Inflammatory macrophage treated with lipopolysaccharide for 1 hour (primary cell): ENCODE measurements at places on chromosomes 16 and 17.
A peak's percentile ranks its signal among the peaks of the same experiment; 100 is the strongest.

- peak; percentile 72 for DNase-seq
Measured at GRCh38 chr16:59328961-59329360, 594.8 kb upstream of the GOT2 start.

GRCh38 chr16:53153130-53153529 lies 98.3 kb downstream of the CHD9 start:
- no peak for DNase-seq

DNA sequence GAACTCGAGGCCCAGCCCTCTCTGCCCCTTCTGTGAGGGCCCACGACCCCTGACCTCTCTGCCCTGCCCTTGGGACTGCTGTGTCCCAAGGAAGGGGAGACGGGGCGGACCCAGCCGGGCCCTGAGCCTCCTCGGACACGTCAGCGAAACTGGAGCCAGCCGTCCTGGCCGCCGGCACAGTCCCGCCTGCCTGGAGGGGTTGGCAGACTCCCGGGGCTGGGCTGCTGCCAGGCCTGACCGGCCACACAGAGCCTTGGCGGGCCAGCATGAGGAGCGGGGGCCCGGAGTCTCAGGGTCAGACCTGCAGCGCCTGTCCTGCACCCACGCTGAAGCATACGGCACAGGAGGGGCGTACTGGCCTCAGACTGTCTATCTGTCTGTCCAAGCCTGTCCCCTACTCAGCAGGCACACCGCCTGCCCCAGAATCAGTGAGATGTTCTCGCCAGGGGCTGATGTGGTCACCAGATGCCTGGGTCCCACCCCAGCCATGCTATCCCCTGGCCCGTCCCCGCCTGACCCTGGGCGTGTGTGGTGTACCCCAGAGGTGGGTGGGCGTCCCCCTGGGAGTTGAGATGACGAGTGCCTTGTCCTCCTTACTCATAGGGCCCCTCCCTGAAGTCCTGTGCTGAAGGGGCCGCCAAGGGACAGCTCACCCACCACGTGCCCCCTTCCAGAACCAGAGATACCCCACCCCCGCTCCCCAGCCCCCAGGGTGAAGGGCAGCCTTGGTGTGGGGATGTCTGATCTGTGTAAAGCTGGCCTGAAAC lies 4.7 kb downstream of the VASN start:
- DNase-seq = no peak

DNA sequence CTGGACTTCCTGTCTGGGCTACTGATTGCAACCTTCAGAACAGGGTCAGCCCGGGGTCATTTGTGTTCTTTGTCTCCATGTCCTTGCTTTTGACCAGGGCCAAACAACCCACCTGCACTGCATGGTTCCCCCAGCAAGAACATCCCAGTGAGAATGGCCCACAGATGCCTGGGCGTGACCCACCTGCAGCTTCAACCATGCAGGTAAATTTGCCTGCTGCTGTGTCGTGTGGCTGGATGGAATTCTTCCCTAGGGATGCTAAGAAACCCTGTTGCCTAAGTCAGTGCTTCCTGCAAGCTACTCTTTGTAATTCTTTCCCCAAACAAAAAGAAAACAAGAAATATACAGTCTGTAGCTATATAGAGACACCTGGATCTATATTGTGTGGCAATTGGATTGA lies 12.5 kb downstream of the CDH13 start:
- DNase-seq = no peak

DNA sequence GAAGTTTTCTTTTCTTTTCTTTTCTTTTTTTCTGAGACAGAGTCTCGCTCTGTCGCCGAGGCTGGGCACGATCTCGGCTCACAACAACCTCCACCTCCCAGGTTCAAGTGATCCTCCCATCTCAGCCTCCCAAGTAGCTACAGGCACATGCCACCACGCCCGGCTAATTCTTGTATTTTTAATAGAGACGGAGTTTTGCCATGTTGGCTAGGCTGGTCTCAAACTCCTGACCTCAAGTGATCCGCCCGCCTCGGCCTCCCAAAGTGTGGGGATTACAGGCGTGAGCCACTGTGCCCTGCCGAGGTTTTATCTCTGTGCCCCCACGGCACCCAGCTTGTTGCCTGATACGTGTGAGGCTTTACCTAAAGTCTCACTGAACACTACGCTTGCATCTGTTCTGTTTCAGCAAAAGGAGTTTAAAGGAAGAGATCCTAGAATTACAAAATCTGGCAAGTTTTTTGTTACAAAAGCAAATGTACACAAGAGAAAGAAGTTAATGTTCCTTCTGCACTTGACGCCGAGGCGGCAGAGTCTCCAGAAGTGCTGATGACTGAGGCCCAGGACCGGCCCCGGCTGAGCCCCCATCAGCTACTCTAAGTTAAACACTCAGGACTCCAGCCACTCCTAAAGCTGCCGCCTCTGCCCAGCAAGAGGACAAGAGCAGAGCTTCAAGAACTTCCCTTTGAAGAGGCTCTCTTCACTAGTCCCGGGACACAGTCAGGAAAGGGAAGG lies 9.2 kb downstream of the ABCA3 start:
- no peak for DNase-seq

- no peak for DNase-seq
Measured at GRCh38 chr17:40499551-40500189, 1.8 kb downstream of the TNS4 start.

- DNase-seq = no peak
Measured at GRCh38 chr17:49450735-49451134, 36.1 kb upstream of the PHB1 start.

- DNase-seq = no peak
Measured at GRCh38 chr17:62868723-62869122, 60.6 kb upstream of the MARCHF10 start.

GRCh38 chr17:1147664-1148063 lies 32.1 kb downstream of the ABR start:
- DNase-seq = no peak

DNA sequence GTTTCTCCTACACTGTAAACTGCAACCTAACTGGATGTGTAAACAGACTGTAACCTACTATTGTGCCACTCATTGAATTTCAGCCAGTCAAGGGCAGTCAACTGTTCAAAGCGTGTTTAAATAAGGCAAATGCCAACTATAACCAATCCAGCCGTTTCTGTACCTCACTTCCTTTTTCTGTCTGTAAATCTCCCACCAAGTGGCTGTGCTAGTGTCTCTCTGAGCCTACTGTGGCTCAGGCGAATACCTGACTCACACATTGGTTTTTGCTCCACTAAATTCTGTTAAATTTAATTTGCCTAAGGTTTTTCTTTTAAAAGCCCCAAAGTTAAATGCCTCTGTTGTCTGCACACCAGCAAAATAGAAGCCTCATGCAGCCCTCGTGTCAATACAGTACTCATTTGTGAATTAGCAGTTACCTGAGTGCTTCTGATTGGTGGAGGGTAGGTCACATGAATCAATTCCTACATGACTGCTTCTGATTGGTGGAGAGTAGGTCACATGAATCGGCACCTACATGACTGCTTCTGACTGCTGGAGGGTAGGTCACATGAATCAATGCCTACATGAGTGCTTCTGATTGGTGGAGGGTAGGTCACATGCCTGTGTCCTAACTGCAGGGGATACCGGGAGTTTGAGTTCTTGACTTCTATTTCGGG lies 31.1 kb upstream of the CCR7 start:
- DNase-seq = no peak

DNA sequence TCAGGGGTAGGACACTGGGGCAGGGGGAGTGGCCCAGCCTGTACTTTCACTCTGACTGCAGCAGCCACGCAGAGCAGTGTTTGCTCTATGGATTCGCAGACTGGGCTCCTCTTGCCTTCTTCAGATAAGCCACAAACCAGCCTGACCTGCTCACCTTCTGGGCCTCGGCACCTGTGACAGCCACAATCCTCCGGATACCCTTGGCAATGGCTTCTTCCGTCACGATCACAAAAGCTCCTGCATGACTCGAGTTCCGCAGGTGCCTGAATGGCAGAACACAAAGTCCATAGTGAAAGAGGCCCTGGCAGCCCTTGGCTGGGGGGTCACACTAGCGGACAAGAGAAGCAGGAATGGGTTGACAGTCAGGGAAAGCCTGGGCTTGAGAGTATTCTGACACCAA lies 3.8 kb upstream of the EXOSC6 start:
- DNase-seq = no peak

DNA sequence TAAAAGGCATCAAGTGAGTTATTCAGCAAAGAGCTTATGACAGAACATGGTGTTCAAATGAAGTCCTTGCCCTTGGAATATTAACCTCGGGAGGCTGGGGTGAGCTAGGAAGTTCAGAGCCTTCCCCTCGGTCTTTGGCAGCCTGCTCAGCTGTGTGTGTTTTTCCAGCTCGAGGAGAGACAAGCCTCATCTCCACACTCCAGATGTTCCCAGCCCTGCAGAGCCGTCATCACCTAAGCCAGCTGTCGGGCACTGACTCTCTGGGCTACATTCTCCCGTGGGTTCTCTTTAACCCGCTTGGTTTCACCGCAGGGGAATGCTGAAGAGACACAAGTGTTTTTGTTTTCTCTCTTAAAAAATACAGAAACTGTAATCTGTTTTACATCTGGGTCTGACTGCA lies 47.1 kb downstream of the IRX3 start:
- DNase-seq = no peak

DNA sequence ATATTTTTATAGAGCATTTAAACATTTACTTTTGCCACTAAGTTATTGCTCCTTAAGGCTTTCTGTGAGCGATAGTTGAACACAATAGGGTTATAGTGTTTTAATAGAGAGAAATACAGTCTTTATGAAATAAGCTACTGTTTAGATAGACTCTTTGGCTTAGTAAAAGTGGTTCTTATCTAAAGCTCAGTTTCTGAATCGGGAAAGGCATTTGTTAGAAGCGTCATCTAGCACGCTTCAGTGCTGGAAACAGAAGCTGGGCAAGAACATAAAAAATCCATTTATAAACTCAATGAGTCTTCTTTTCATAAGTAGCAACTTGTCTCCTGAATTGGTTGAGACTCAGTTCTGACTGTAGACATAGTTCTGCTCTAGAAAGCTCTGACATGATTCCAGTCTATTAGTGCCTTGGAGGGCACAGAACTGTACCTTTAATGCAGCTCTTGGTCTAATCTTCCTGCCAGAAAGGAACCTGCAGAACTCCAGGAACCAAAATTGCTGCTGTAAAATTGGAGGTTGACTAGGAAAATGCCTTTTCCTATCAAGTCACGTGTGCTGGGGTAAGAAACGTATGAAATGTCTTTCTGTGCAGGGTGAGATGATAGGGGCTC lies 55.4 kb upstream of the DNAJA2 start:
- no peak for DNase-seq
